ENCODE measurements at places on chromosomes 7 and 10. TPM values are rescaled to one million over a fixed set of nuclear protein-coding genes. Genes with fewer than 3 reads are reported as not detected.

- no peak for DNase-seq
Observed at GRCh38 chr10:50788951-50789945, 49.5 kb downstream of the ASAH2B start.

DNA sequence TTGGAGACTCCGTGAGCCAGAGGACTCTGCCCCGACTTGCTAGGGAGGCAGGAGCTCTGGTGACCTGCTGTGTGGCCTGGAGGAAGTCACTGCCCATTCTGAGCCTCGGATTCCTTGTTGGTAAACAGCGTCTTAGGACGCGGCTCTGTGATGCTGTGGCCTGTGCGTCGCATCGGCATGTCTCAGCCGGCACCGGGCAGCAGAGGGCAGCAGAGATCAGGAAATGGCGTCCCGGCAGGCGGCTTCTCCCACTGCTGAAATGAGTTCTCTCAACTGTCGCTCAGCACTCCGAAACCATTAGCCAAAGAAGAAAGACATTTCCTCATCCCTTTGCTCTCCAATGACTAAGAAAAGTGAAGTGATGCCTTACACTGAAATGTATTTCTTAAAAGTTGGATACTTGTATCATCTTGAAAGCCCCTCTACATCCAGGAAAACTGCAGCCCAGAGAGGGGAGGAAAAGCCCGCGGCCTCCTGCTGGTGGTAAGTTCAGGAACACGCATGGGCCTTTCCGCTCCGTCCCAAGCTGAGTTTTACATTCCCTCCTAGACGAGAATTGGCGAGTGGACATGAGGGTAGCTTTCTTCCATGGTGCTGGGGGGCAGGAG is 91.7 kb downstream of the WDR11 start:
- peak; percentile 81 for DNase-seq

Gene GPR26
- total RNA-seq: not detected

DNA sequence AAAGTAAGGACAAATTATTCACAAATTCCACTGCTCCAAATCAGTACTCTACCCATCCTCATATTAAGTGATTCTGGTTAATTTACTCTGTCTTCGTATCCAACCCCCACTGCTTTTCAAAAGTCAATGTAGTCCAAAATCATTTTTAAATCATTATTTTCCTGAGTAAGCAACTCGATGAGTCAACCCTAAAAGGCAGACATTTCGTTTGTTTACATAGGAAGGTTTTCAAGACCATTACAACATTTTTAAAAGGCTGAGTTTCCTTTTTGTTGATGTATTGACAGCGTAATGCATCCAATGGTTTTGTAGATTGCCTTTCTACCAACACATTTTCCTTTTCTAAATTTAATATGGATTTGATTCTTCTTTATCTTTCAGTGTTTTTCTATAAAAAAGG is 523.0 kb upstream of the ANKRD30A start:
- DNase-seq: no peak

DNA sequence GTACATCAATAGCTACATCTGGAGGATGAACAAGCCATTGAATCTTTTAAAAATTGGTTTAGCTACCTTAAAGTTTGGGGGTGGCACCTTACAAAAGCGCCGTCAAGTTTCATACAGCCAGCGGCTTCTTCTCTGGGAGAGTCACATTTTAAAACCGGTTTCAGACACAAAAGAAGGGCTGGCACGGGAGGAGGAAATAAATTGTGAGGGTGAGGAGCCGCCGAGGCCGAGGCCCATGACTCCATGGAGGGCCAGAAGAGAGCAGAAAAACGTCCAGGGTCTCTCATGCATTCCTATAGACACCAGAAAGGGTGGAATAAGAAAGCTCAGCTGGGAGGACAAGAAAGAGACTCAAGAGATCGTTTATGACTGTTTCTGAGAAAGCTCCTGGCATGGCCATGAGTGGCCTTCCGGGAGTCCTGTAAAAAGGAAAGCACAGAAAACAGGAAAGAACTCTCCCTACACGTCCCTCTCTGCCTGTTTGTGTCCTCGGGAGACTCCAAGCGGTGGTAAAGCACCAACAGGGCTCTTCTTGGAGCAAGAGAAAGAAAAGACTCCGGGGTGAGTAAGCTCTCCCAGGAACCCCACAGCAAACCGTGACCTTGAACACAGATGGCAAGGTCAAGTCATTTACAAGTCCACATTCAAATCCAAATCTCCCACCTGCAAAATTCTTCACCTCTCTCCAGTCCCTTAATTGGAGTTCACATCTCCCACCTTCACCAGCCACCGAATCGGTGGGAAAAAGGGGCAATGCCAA is 1.8 kb downstream of the FRAT2 start:
- DNase-seq: no peak

DNA sequence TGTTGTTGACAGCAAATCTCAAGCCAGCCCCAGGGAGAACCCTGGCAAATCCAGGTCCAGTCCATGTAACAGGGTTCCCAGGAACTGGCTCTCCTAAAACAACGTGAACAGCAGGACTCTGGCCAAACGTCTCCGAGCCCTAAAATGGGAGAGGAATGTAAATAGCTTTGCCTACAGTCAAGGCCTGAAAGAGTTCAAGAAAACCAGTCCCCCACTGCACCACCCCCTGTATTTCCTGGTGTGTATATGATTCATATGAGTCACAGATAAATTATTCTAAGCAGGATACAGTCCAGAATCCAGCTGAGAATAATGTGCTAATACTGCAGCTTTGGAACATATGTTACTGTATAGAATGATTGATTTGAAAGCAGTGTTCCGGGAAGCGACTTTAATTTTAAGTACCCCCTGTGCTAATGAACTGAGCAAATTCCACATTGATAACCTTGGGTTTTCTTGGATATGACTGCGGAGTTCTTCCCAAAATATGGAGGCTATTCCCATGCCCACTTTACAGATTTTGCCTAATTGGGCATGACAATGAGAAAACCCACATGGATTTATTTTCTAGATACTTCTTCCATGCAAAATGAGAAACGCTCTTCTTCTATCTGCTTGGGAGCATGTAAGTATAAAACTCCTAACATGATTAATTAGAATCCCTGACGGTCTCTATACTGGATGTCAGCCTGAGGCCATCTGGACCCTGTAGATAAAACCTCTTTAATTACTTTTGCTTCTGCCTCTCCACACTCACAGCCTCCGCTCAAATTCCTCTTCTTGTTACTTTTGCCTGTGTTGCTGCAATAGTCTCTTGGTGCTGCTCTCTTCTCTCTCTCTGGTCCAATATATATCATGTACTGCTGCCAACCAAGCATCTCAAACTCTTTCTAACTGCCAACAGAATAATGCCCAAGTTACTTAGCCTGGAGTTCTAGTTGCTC is 50.2 kb downstream of the LAMB4 start:
- no peak for DNase-seq

Gene TRIM56
- 66.8 TPM for total RNA-seq

- DNase-seq: no peak
Observed at GRCh38 chr7:30674420-30674819, 7.8 kb downstream of the CRHR2 start.

Gene OR9A2
- total RNA-seq: not detected

- no peak for DNase-seq
Observed at GRCh38 chr10:78964274-78964951, 104.4 kb upstream of the ZMIZ1 start.

DNA sequence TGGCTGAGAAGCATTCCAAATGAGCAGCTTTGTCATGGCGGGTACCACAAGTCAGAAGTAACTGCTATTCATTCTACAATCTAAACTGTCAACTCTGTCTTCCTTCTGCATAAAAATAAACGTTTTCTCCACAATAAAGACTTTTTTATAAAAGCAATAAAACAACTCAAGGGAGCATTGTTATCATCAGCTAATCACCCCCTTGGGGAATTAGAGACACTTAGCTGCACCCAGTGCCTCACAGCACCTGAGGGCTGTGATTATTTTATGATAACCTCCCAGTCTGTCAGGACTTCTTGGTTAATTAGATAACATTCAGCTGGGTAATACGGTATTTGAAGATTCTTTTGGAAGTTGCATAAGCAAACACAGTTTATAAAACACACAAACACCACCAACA is 155.6 kb downstream of the PPP1R3A start:
- no peak for DNase-seq

DNA sequence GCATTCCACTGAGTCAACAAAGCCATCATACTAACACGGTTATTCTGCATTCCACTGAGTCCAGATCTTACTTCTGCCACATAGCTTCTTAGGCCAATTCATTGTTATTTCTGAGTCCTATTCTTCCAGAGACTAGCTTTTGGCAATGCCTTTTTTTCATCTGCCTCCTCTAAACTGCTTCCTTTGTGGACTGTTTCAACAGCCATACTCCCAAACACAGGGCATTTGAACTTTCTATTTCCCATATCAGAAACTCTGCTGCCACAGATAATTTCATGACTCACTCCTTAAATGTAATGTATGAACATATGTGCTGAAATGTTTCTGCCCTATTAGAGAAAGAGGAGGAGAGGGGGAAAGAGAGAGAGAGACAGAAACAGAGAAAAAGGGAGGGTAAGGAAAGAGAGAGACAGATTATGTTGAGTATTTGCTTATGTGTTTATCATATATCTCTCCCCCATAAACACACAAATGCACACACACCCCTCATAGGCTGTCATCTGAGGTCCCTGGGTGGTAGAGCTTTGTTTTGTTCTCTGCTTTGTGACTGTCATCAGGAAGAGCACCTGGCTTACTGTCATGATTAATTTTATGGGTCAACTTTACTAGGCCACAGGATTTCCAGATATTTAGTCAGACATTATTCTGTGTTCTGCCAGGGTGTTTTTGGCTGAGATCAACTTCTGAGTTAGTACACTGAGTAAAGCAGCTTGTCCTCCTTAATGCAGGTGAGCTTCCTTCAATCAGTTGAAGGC is 308.0 kb upstream of the KCND2 start:
- no peak for DNase-seq

DNA sequence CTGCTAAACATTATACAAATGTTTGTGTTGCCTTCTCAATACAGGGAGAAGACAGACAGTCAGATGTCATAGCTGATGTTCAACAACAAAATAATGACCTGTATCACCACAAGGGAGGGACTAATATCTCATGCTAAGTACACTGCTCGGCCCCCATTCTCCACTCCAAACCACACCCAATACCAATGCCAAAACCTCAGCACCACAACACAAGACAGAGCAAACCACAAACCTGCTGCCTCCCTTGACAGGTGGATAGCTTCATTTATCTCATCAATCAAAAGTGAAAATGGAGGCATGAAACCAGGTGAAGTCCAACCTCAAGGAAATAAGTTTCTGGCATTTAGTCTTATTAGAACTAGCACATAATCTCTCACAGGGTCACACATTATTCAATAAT is 109.5 kb downstream of the PARD3 start:
- no peak for DNase-seq

- no peak for DNase-seq
Observed at GRCh38 chr7:74307738-74308505, 18.7 kb downstream of the CLIP2 start.

- no peak for DNase-seq
Observed at GRCh38 chr10:14384116-14384730, 53.5 kb upstream of the FRMD4A start.

DNA sequence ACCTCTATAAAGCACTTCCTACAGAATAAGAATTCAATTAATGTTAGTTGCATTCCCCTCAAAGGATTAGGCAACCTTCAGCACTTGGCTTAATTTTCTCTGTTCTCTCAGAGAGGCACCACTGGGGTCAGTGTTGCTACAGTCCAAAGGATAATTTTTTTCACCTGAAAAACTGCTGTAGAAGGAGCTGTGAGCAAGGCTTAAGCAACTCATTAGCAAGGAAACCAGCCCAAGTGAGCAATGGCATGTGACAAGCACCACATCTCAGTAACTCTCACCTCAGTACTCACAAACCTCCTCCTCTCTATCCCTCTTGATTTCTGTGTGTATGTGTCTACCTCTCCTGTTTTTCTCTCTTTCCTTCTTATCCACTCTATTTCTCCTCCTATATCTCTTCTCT is 55.9 kb downstream of the DGKI start:
- no peak for DNase-seq

Gene SH2D4B
- total RNA-seq: 0.13 TPM

DNA sequence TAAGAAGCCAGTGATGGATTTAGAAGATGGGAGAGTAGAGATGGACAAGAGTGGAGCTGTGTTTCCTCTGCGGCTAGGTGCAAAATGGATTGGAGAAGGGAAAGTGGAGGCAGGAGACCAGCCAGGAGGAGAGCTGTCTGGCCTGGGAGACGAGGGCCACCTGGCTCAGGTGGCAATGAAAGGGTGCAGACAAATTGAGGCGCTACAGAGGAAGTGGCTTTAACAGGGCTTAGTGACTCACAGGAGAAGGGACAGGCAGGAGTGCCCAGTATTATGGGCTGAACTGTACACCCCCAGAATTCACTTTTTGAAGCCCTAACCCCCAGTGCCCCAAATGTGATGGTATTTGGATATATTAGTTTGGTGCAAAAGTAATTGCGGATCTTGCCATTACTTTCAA is 65.6 kb upstream of the DUSP5 start:
- no peak for DNase-seq

DNA sequence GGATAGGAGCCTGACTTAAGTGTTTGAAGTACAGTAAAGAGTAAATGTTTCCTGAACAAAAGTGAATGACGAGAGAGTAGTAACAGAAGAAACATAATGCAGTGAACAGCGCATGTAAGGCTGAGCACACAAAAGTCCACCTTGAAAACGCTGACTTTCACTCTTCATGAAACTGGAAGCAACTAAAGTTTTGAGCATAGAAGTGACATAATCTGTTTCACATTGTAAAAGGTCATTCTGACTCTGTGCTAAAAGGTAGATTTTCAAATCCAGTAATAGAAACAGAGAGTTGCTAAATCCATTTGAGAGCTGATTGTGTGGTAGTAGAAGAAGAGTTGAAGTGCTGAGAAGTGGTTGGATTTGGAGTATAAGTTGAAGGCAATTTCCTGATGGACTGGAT is 1037.0 kb downstream of the CNTNAP2 start:
- no peak for DNase-seq
